ENCODE measurements at places on chromosomes 3 and 15. TPM values are rescaled to one million over a fixed set of nuclear protein-coding genes. Genes with fewer than 3 reads are reported as not detected.

DNA sequence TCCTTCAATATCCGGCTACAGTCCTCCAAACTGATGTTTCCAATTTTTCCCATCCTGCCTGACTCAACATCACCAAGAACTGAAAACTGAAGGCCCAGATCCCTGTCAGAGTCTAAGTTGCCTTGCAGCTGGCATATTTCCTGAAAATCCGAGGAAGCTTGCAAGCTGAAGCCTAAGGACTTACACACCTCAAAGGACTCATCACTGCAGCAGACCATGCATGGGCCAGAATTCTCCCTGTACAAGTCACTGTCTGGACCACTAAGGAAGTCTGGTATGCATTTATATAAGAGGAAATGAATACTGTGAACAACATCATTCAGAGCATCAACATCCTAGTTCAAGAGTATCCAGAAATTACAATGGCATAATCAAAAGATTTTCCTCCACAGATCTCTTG lies 548.8 kb upstream of the MDFIC2 start:
- H3K36me3 ChIP-seq: no peaks in the 10 kb centered on the region
- peaks cover 7% of the 10 kb centered on the region for H3K4me1 ChIP-seq
- no peak overlapping the region for H3K4me3 ChIP-seq
- no peak for DNase-seq
- no peaks in the 10 kb centered on the region for H3K27me3 ChIP-seq
- H3K27ac ChIP-seq: no peak overlapping the region

DNA sequence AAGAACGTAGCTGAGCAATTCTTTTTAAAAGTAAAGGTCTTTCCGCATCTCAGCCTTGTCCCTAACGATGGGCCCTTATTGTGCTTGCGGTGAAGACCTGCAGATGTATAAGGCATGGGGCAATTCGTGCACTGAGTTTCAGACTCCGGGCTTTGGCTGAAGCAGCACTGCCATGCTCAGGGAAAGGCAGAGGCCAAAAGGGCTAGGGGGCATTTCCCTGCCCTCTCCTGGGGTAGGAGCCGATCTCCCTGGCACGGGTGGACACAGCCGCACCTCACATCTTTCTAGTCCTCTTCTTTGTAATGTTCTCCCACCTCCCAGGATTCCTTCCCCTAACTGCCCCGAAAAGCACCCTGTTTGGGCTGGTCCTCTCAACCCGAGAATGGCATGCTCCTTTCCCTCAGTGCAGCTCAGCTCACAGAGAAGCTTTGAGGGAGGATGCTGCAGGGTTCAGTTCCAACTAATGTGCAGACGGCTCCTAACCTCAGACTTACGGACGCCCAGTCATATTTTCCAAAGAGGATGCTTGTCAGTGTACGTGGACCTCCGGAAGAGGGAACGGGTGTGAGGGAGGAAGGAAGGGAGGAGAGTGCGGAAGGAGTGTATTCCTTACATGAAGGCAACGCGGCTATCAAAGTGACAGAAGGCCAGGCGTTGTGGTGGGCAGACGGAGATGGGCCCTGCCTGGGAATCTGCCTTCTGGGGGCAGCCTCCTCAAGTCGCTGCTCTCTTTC lies 61.2 kb downstream of the SYNM start:
- H3K27me3 ChIP-seq: no peaks in the 10 kb centered on the region
- H3K4me1 ChIP-seq: no peaks in the 10 kb centered on the region
- H3K27ac ChIP-seq: no peak overlapping the region
- no peak overlapping the region for H3K4me3 ChIP-seq
- no peak for DNase-seq

- peaks cover 24% of the 10 kb centered on the region for H3K27me3 ChIP-seq
- H3K4me1 ChIP-seq: no peaks in the 10 kb centered on the region
- DNase-seq: no peak
- H3K36me3 ChIP-seq: no peaks in the 10 kb centered on the region
Observed at GRCh38 chr3:14685179-14685578, 10.2 kb downstream of the C3orf20 start.

- no peak for DNase-seq
- H3K27me3 ChIP-seq: no peaks in the 10 kb centered on the region
- no peaks in the 10 kb centered on the region for H3K36me3 ChIP-seq
- H3K4me3 ChIP-seq: no peak overlapping the region
Observed at GRCh38 chr3:86895202-86895601, 95.7 kb downstream of the VGLL3 start.

GRCh38 chr15:90300988-90301706 lies 35.7 kb downstream of the NGRN start:
- peak; percentile 68 for DNase-seq
- no peaks in the 10 kb centered on the region for H3K27me3 ChIP-seq
- peaks cover 8% of the 10 kb centered on the region for H3K4me1 ChIP-seq

- H3K27ac ChIP-seq: no peak overlapping the region
- no peak overlapping the region for H3K4me3 ChIP-seq
- H3K36me3 ChIP-seq: peaks cover 65% of the 10 kb centered on the region
- no peaks in the 10 kb centered on the region for H3K27me3 ChIP-seq
Observed at GRCh38 chr15:64182859-64183370, 20.1 kb upstream of the PPIB start.

DNA sequence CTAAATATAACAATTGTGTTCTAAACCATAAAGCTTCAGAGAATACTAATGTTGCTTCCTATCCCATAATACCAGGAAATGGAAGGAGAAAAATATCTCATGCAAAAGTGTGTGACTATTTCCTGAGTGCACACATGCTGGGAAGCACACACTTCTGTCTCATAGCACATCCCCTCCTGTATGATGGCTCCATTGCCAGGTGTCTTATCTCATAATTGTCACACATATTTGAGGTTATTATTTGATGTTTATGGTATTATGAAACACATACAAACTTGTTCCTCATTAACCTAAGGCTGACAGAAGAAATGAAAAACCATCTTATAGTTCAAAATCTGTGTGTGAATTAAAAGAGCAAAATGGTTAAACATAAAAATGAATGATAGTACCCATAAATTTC lies 65.4 kb downstream of the SERP1 start:
- H3K36me3 ChIP-seq: peaks cover 12% of the 10 kb centered on the region
- no peak overlapping the region for H3K27ac ChIP-seq
- no peaks in the 10 kb centered on the region for H3K27me3 ChIP-seq
- DNase-seq: no peak

DNA sequence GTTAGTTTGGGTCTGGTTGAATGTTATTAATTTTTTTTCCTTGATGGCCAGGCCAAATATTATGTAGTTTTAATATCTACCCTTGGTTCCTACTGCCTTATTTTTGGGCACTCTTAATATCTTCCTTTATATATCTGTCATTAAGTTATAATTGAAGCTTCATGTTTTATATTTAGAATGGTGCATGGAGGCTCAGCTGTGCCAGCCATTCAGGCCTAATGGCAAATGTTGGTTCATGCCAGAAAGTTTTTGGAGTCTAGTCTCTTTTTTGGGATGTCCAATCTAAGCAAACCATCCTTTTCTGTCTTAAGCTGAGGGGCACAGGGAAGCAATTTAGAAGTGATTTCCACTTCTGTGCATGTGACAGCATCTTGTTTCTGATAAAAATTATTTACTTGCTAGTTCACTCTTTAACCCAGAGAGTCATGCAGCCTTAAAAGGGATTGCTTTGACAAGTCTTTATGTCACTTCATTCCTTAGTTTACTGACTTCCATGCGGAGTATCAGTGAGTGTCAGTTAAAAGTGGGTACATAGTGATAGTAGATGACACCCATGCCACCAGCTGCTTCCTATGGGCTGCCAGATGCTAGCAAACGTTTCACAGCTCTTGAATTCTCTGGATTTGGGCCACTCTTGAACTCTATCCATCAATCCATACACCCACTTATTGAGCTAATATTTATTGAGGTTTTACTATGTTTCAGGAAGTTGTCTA lies 33.0 kb downstream of the MITF start:
- H3K4me1 ChIP-seq: peaks cover 55% of the 10 kb centered on the region
- no peaks in the 10 kb centered on the region for H3K27me3 ChIP-seq
- H3K4me3 ChIP-seq: no peak overlapping the region
- DNase-seq: no peak

- no peaks in the 10 kb centered on the region for H3K27me3 ChIP-seq
- DNase-seq: peak; percentile 79
- H3K4me1 ChIP-seq: no peaks in the 10 kb centered on the region
- no peak overlapping the region for H3K27ac ChIP-seq
- H3K4me3 ChIP-seq: no peak overlapping the region
Observed at GRCh38 chr3:23183731-23184130, 19.4 kb upstream of the UBE2E2 start.

- no peak overlapping the region for H3K27ac ChIP-seq
- DNase-seq: no peak
- no peaks in the 10 kb centered on the region for H3K27me3 ChIP-seq
- no peaks in the 10 kb centered on the region for H3K36me3 ChIP-seq
- H3K4me1 ChIP-seq: no peaks in the 10 kb centered on the region
Observed at GRCh38 chr3:25678581-25678980, 13.9 kb upstream of the TOP2B start.

GRCh38 chr3:154132777-154133375 lies 11.7 kb downstream of the ARHGEF26 start:
- peak; percentile 47 for DNase-seq
- H3K36me3 ChIP-seq: no peaks in the 10 kb centered on the region
- H3K4me3 ChIP-seq: no peak overlapping the region
- H3K27ac ChIP-seq: no peak overlapping the region
- H3K27me3 ChIP-seq: no peaks in the 10 kb centered on the region

DNA sequence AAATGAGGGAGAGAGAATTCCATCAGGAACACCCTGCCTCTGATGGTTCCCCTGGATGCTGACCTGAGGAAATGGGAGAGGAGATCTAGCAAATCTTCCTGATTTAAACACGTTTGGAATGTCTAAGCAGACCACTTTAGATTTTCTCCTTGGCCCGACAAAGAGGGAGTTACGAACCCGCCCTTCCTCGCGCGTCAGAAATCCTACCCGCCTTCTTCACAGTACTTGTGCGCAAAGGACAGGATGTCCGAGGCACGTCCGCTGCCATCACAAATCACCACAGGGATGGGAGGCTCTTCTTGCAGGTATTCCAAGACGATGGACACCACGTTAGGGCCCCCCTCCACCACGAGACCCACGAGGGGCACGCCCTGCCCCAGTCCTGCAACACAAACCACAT lies 38.6 kb downstream of the TRPM1 start:
- no peaks in the 10 kb centered on the region for H3K4me1 ChIP-seq
- no peaks in the 10 kb centered on the region for H3K36me3 ChIP-seq
- H3K4me3 ChIP-seq: no peak overlapping the region
- H3K27ac ChIP-seq: no peak overlapping the region
- no peak for DNase-seq

The RAD54L2 gene
- 28.2 TPM for total RNA-seq

The KLHDC8B gene
- total RNA-seq: 2.4 TPM

The USP8 gene
- 72.7 TPM for total RNA-seq

The MEX3B gene
- 4.6 TPM for total RNA-seq

The CCRL2 gene
- total RNA-seq: not detected

The WWTR1 gene
- total RNA-seq: 54.9 TPM

The CFAP161 gene
- total RNA-seq: not detected

Data from MCF 10A (cell line).